ENCODE measurements at places on chromosomes 3 and 15. TPM values are rescaled to one million over a fixed set of nuclear protein-coding genes. Genes with fewer than 3 reads are reported as not detected.
A peak's percentile ranks its signal among the peaks of the same experiment; 100 is the strongest.

- DNase-seq: no peak
These were observed 489.0 kb downstream of the NTRK3 start for GRCh38 chr15:87767516-87767915.

DNA sequence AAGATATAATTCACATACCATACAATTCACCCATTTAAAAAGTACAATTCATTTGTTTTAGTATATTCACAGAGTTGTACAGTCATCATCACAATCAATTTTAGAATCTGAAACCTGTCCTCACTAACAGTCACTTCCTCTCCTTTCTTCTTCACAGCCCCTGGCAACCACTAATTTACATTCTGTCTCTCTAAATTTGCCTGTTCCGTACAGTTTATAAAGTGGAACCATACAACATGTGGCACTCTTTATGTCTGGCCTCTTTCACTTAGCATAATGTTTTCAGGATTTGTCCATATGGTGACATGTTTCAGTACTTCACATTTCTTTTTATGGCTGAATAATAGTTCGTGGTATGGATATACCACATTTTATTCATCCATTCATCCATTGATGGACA is 22.7 kb downstream of the ERICH6 start:
- no peak for DNase-seq

GRCh38 chr3:184583578-184584451 is 22.2 kb downstream of the EPHB3 start:
- DNase-seq: peak; percentile 63

DNA sequence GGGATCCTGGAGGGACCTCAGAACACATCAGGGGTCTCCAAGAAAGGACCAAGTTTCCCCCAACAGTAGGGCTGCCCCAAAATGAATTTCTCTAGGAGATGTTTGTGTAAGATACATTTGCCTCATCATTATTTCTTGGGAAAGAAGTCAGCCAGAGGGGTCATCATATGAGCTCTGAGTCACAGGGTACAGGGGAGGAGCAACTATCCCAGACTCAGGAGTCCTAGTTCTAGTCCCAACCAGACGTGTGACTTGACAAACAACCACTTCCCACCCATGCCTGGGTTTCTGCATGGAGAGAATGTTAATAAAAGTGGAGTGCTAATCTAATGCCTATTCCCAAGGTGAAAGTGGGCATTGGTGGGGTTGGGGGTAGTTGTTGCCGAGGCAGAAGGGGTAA is 144.1 kb downstream of the ALDH1A2 start:
- no peak for DNase-seq

- no peak for DNase-seq
These were observed 1.1 kb upstream of the CSRNP1 start for GRCh38 chr3:39154280-39155021.

Gene TRIM71
- total RNA-seq: not detected

Gene TUSC2
- total RNA-seq: 25.8 TPM

- no peak for DNase-seq
These were observed 745 bp downstream of the RSL24D1 start for GRCh38 chr15:55195996-55196395.

DNA sequence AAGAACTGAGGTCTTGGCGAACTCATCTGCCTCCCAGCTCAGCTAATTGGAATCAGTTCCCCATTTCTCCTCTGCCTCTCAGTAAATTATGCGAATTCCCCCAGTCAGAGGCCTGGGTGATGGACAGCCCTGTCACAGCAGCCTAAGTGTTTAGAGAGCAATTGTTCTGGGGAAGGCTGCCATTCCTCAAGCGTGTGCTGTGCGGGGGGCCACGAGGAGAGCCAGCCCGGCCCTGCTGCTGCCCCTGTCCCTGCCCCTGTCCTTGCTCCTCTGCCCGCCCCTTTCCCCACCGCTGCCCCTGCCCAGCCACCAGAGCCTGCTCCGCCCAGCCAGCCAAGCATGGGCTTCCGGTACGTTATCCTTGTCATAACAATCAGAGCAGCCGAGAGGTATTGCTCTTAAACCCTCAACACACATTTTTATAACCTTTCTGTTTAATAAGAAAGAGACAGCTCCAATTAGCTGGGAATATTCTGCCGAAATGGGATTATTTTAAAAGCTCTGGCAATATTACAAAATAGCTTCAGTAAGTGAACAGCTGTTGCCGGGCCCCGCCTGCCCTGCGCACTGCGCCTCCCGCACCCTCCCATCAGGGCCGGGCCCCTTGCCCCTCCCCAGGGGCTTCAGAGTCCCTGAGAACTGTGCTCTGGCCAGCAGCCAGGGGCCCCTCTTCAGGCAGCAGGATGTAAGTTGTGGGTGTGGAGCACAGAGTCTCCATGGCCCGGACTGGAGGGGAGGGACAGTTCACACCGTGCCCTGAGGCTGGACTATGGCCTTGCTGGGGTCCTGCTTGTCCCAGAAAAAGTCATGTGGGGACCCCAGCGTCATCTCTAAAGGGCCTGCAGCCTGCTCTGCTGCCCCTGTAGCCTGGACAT is 12.4 kb upstream of the CACNA2D2 start:
- DNase-seq: peak; percentile 39

Gene GOLGA6D
- not detected for total RNA-seq

DNA sequence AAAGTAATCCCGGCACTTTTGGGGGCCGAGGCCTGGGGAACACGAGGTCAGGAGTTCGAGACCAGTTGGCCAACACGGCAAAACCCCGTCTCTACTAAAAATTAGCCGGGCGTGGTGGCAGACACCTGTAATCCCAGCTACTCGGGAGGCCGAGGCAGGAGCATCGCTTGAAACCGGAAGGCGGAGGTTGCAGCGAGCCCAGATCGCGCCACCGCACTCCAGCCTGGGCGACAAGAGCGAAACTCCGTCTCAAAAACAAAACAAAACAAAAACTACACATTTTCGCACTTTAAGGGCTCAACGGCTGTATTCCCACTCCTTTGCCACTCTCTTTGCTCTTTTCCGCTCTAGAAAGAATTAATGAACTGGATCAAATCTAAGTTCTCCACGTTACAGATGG is 763 bp upstream of the TRNT1 start:
- peak; percentile 37 for DNase-seq

GRCh38 chr15:40743921-40744814 is 10.9 kb downstream of the RMDN3 start:
- peak; percentile 43 for DNase-seq

Gene CTSH
- 29.6 TPM for total RNA-seq

GRCh38 chr3:77326586-77326985 is 286.7 kb downstream of the ROBO2 start:
- no peak for DNase-seq

DNA sequence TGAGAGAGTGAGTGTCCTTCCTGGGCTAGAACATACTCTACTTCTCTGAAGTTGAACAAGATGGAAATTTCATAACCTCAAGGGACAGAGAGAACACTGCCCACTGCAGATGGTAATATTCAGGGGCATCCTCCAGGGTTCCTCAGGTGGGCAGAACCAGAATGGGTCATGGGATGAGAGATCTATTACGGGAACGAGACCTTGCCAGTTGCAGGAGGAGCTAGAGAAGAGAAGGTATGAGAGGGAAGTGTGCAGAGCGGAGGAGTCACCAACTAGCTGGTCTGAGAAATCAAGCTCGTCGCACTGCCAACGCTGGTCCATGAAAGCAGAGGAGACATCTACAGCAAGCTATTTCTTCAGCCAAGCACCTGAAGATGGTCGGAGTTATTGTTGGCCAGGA is 184.7 kb downstream of the TJP1 start:
- no peak for DNase-seq

GRCh38 chr3:138941259-138941885 is 5.6 kb downstream of the FOXL2 start:
- DNase-seq: peak; percentile 77

DNA sequence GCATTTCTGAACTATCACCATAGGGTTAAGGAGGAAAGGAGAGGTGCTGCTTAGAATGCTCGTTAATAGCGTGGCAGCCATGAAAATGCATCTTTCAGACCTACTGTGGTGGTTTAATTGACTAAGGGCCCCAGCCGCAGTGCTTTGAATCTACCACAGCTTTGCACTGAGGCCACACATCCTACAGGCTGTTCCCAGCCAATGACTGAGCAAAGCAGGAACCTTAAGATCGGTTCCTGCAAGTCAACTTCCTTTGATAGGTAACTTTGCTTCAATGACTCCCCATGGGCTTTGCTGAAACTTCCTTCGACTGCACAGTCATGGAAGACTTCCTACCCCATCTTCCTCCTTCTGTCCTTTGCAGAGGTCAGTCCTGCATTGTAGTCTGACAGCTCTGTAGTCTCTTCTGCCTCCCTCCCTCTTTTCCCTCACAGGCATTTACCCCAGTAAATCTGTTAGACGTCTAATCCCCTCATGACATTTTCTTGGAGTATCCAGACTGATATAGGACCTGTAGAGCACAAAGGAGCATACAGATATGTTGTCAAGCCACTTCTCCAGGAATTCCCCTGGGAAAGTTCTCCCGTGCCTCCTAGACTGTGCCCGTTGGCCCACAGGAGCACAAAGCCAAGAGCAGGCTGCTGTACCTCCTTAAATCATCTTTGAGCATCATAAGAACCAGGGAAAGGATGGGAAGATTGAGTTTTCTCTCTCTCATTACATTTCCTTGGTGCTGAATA is 2.6 kb upstream of the BCL2A1 start:
- DNase-seq: no peak

DNA sequence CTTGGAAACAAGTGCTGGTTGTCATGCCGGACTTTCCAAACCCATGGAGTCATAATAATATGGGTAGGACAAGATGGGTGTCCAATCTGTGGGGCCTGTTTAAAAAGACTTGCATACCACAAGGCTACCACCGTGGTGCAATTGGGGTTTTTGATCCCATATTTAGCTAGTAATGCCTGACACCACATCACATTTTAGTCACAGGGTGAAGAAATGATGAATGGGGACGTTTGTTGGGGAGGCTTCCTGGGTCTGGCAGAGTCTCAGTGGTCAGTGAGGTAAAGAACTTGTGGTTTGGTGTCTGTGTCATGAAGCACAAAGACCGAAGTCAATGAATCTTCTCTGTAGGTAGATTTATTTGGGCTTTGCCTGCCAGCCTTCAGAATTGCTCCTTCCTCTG is 31.0 kb downstream of the P3H2 start:
- no peak for DNase-seq

Gene SHISA5
- 120 TPM for total RNA-seq

Gene FEZF2
- not detected for total RNA-seq

GRCh38 chr3:74750901-74751300 is 136.4 kb upstream of the CNTN3 start:
- DNase-seq: no peak

DNA sequence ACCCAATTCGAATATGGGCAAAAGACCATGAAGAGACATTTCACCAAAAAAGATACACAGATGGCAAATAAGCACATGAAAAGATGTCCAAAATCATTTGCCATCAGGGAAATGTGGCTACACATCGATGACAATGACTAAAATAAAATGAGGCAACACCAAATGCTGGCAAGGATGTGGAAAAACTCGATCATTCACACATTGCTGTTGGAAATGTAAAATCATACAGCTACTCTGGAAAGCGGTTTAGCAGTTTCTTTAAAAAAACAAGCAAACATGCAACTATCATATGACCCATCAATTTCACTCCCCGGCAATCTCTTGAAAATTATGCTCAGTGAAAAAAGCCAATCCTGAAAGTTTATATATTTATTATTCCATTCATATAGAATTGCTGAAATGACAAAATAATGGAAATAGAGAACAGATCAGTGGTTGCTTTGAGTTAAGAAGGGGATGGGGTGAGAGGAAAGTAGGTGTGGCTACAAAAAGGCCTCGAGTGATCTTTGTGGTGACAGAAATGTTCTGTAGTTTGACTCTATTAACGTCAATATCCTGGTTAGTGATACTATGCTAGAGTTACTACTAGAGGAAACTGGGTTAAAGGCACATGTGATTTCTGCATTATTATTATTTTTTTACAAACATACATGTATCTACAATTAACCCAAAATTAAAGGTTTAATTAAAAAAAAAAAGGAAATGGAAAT is 45.0 kb downstream of the DLG1 start:
- no peak for DNase-seq

- no peak for DNase-seq
These were observed 92.3 kb downstream of the PPARG start for GRCh38 chr3:12381199-12381598.

DNA sequence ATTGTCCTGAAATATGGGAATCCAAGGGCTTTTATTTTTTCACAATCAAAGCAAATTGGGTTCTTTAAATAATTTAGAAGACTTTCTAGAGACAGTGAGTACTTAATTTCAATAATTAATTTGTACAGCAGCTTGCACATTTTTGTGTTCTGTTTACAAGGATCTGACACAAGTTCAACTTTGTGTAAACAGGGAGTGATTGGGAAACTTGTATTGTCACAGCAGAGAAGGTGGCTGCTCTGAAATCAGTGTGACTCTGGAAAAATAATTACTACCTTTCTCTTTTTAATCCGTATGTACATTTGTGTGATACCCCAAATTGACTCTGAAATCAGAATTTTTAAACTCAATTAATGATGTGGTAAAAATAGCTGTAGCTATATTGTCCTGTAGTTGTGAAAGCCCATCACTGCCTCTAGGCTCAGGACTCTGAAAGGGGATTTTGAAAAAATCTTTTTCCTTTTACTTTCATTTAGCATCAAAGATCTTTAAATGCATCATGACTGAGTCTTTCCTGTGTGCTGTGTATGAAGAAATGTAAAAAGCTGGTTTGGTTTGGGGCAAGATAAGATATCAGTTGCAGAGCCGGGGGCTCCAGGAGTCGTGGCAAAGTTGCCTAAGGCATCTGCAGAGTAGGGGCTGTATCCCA is 45.1 kb downstream of the MFSD1 start:
- DNase-seq: no peak

DNA sequence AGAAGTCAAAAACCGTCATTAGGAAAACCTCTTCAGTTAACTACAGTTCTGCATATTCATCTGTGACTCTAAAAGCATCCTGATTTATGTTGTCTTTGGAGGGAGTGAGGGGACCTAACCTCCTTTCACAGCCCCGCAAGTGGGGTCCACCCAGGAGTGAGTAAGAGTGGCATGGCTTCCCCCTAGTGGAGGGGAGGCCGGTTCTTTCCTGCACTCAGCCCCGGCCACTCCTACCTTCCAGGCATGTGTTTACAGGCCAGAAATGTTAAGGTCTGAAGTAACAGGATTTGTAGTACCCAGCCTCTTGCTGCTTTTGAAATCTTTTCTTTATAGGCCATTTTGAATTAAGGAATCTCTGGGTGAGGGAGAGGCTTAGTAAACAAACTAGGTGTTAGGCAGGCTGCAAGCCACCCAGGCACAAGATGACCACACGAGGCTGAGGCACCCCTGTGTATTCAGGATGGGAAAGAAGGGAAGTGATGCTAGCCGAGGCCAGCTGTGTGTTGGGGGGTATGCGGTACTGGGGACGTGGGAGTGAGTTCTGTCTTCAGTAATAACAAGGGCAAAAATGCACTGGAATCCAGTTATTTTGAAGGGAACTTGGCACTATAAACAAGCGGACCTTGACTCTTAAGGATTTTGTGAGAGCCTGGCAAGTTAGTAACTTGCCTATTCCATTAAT is 50.5 kb downstream of the CTDSPL start:
- no peak for DNase-seq

Measured in mucosa of descending colon (tissue), 3 donors.